Activated T-helper 1 cell treated with Interleukin-2 at 50 U/mL for 16 hours (primary cell): ENCODE measurements at places on chromosomes 6 and 20.

DNA sequence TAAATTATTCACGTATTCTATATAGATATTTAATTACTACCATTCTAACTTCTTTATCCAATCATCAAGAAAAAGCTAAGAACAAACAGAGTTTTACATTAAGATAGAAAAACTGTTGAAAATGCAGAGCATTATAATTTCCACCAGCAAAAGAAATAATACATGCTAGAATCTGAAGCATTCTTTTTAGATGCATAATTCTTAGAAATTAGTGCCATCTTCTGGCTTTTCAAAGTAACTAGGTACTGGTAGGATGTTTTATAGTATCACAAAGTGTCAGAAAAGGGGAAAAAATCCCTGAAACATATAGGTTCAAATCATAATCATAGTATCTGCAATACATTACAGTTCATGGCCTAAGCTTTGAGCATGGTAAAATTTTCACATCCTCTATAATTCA lies 178.9 kb downstream of the PHF3 start:
- no peak for DNase-seq

DNA sequence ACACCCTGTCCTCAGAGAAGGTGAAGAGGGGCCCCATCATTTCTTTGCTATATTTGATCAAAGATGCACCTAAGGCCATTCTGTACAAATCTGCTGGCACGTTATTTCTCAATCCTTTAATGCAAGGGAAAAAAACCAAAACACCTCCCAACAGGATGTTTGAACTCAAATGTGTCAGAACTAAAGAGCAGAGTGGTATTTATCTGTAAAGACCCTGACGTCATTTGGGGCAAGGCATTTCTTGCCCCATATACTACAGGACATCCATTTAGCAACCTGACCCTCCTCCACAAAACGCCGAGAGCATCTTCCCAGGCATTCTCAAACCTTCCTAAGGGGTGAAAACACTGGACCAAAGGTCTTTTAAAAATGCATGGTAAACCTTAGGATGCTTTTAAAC lies 50.8 kb downstream of the ZMYND8 start:
- DNase-seq, result no peak

DNA sequence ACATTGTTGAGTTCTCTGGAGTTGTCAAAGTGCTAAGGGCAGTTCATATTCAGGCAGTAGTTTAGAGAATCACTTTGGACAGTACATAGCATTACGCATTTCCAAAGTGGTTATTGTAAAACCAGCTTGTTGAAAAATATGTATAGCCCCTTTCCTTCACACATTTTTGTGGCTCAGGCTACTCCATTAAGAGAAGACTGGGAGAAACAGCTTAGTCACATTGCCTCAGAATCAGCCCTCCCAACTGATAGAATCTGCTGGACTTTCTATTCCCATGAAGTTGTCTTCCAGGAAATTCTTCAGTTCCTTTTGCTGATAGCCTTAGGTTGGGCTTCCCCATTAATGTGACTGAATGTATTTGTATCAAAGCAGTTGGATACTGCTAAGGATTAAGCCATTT lies 39.5 kb upstream of the HDGFL1 start:
- no peak for DNase-seq

- DNase-seq, result no peak
These were observed 8.6 kb downstream of the SNX9 start for GRCh38 chr6:157831424-157832249.

DNA sequence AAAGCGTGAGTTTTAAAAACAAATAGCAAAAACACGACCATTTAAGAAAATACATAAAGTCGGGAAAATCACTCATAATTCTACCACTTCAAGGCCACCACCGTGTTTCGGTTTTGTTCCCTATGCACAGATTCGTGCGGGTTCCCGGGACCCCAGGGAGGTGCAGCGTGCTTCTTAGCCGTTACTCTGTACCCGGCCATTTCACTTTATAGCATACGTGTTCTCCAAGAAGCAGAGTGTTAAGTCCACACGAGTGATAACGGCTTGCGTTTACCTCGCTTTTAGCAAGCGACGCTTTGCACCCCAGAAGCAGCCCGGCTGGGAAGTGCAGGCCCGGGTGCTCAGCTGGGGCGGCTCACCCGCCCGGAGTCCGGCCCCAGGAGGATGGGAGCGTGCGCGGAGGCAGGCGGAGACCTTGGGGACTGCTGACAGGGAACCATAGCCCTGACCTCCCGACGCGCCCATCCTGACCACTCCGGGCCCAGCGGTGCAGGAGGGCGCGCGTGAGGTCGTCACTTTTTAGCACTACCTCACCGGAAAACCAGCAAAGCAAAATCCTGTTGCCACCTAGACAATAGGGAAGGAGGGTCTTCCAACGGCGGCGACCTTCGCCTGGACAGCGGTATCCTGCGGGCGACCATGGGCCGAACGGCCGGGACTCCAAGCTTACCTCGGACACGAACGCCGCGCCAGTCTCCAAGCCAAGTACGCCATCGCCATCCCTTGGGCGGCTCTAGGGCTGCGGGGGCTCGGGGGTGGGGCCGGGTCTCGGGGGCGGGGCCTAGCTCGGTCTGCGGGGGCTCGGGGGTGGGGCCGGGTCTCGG lies at the start of gene ECI2:
Gene ECI2 (minus strand): TSS at position 735 of the 824 bp plus-strand sequence. CDS start 15 bp downstream, at position 720.
- DNase-seq, result peak; percentile 31

- no peak for DNase-seq
These were observed 93.7 kb upstream of the PROKR2 start for GRCh38 chr20:5410470-5410869.

GRCh38 chr6:84332139-84333034 lies 104.9 kb upstream of the CEP162 start:
- DNase-seq, result no peak

DNA sequence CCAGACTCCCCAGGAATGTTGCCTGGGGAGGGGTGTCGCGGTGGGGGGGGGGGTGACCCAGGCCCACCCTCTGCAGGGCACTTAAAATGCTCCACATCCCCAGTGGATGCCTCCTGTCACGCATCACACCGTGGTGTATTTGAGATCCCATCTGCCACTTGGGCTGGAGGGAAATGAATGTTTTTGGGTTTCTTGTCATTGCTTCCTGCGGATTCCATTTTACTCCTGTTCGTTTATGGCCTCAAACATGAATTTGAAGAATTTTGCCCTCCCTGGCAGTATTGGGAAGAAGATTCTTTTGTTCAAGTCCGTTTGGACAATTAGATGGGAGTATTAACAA lies 544 bp upstream of the KHDC1 start:
- no peak for DNase-seq

- no peak for DNase-seq
These were observed 171.2 kb upstream of the SULF2 start for GRCh38 chr20:47956268-47956995.

DNA sequence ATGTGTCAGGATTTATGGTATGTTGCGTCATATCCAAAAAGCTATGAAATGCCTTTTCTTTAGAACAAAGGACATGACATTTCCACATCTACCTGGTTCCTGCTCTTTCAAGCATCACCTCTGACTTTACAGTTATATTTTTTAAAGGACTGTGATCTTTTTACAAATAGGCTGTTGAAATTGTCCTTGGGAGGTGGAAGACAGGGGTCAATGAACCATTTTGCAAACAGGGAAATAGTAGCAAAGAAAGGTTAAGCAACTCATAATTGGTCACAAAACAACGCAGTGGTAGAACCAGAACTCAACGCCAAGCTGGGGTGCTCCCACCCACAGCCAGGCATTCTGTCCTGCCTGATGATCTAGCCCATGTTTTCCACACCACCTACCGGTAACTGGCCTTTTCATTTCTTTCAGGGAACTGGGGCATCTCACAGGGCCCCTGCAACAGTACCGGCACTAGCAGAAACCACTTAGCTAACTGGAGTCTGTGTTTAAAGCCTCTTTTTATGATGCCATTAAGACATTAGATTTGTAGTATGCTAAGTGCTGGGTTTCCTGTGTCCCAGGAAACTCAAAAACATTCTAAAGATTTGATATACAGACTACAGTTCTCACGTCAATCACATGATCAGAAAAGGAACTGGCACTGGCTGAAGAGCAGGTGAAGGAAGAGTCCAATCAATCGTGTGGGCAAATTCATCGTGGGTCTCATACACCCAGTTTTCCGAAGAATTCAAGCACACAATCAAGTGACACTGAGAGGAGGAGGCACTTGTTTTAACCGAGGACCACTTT lies 13.9 kb downstream of the ZNF217 start:
- DNase-seq, result no peak

DNA sequence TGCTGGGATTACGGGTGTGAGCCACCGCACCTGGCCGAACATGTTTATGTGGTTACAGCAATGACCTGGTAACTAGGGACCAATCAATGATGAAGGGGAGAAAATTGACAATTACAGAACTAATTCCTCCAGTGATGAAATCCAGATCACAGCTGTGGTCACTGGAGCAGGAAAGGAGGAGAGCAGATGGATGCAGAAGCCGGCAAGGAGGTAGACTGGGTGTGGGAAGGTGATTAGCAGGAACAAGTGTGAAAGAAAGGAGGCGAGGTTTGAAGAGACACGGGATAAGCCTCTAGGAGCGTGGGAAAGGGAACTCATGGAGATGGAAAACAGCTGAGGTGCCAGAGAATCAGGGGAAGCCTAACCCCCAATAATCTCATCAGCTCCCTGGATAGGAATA lies 17.2 kb upstream of the SPAG4 start:
- DNase-seq, result no peak

DNA sequence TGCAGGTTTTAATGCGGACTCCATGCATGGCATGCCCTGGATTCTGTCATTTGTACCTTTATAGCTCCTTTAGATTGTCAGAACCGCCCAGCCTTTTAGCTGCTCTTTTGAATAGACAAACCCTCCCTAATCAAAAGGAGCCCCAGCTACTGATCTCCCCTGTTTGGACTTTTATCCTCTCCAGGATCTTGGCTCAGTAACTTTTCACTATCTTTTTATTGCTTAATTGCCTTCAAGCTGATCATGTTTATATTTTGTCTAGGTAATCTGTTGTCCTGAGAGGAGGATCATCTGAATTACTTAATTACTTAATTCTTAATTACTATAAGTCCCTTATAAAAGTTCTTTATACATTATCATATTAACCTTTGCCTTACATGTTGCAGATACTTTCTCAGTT lies 93.2 kb downstream of the HIVEP1 start:
- DNase-seq, result no peak

DNA sequence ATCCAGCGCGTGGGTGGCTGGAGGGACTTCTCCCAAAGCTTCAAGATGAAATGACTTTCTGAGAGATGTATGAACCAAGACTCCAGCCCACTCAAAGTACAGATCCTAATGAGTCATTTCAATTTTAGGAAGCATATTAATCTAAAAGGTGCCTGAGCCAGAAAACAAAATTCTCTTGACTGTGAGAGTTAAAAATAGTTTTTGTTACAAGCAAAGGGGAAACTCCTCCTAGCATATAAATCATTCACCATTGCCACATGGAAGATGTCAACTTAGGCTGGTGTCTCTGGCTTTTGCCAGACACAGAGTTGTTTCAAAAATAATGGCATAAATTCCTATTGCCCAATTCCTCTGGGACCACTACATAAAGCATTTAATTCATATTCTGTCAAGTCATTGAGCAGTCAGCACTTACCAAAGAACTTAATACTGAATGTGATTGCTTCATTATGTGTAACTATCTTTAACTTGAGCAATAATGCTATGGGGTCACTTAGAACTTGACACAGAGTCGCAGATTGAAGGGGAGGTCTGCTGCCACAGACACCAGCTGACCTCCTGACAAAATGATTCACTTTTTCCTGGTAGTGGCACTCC lies 280.6 kb downstream of the SLC35F1 start:
- DNase-seq, result no peak

DNA sequence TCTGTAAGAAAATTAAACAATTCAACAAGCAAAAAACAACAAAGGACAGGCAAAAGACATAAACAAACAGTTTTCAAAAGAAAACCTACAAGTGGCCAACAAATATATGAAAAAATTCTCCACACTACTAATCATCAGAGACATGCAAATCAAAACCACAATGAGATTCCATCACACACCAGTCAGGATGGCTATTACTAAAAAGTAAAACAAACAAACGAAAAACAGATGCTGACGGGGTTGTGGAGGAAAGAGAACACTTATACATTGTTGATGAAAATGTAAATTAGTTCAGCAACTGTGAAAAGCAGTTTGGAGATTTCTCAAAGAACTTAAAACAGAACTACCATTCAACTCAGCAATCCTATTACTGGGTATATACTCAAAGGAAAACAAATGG lies 537.6 kb downstream of the HDGFL1 start:
- no peak for DNase-seq

DNA sequence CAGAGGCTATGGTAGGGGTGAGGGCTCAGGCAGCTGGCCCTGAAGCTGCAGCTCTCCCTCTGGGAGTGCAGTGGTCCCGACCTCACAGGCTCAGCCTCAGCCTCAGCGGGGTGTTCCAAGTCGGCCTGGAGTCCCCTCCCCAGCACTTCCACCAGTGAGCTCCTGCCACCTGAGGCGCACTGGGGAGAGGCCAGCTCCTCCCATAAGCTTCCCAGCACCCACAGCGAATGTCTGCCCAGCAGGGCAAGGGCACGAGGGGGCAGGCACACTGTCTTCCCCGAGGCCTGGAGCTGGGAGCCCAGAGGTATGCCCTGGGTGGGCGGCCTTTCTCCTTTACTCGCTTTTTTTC lies 53.2 kb upstream of the SLCO4A1 start:
- no peak for DNase-seq

DNA sequence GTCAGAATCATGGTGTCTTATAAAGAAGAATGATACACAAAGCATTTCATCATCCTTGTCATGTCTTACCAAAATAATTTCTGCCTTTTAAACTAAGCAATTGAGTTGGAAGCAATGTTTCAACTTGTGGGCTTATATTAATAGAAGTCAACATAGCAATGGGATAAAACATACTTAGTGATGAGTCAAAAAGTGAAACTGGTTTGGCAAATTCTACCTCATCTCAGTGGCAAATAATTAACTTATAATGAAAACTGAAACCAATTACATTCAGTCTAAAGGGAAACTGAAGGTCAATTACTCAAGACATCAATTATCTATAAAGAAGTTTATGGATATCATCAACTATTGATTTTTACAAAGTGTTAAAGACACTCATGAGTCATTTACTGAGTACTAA lies 463.8 kb downstream of the BMP2 start:
- DNase-seq, result no peak

DNA sequence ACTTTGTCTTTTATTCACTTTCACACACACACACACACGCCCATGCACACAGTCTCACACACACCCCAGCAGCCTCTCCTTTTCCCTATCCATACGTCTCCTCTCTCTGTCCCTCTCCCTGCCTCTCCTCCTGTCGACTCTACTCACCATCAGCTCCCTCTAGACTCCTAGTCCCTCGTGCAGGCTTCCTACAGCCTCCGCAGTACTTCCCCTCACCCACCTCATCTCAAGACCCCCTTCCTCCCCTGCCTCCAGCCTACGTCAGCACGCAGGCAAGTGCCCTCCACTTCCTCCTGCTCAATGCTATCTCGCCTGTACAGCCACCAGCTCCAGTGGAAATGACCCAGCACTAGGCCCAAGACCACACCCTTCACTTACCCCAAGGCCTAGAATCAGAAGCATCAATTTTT lies 820 bp upstream of the TREML2 start:
- no peak for DNase-seq

DNA sequence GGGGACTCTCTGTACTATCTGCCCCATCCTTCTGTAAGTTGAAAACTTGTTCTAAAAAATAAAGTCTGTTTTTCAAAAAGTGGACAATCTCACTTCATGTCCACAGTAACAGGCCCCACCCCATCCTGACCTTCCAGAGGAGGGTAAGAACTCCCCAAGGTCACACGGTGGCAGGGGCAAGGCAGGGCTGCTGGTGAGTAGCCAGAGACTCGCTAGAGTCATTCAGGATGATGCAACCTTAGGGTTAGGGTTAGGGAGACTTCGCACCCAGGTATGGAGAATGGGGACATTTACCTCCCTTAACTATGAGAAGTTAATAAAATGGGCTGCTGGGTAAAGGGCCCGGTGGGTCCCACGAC lies 15.4 kb downstream of the PEDS1 start:
- DNase-seq, result no peak
